Bronchial epithelial cell (primary cell): ENCODE measurements at places on chromosomes 2 and 18.

GRCh38 chr2:63788071-63788470 is 53.6 kb upstream of the UGP2 start:
- DNase-seq, result peak; percentile 95

DNA sequence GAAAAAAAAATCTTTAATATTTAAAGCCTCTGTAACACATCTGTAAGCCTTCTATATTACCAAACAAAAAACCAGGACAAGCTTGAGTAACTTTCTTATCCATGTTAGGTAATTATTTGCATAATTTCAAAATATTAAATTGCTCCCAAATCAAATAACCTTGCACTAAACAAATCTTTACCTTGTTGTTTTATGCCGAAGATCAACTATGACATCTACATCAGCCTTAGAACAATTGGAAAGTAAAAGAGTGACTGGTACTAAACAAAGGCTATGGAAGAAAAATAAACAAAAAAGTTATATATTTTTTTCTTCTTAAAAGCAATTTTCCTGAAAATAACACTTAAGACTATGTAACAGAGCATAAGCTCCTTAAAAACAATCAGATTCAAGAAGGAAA is 71.2 kb upstream of the SLC25A52 start:
- no peak for DNase-seq

DNA sequence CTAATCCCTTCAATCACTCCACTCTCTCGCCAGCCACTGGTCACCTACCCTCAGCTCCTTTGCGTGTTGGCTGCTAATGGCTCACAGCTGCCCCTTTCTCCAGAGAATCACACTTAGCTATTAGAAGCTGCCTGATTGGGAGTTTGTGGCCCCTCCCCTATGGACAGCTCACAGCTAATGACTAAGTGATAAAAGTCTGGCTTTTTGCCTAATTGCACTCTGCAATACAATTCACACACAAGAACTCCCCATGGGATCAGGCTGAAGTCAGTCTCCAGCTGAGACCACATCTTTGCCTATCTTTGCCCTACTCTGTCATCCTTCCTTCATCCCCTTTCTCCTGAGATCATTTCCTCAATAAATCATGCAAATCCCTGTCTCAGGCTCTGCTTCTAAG is 701.9 kb upstream of the RAB6C start:
- DNase-seq, result peak; percentile 52

GRCh38 chr2:100983684-100984310 is 18.3 kb upstream of the RPL31 start:
- DNase-seq, result no peak

- DNase-seq, result peak; percentile 56
Measured at GRCh38 chr2:48356701-48357325, 173.1 kb upstream of the STON1 start.

DNA sequence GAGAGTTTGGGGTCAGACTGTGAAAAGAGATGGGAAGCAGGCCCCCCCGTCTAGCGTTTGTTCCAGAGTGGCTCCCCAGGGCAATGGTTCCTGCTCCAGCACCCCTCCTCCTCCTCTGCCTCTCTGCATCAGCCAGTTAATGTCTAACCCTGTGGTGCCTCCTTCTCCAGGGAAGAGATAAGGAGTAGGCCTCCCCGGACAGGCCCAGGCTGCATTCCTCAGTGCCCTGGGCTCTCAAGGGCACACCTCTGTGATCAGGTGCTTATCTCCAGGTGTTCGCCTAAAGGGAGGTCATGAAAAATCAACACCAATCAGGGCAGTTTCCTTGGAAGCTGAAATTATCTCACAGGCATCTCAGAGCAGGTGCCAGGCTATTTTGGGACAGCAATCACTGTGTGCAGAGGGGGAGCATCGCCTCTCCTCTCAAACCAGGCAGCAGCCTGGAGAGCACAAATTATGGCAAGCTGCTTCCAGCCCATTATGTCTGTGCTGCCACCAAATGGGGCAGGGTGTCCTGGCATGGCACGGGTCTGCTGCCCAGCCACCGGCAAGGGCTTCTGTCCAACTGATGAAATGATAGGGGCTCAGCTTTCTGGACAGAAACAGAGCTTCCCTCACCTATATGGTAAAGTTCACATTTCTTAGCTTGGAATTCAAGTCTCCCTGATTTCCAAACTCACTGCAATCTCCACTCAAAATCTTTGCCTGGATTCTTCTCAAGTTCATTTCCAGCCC is 255.8 kb upstream of the SLC14A2 start:
- DNase-seq, result no peak

DNA sequence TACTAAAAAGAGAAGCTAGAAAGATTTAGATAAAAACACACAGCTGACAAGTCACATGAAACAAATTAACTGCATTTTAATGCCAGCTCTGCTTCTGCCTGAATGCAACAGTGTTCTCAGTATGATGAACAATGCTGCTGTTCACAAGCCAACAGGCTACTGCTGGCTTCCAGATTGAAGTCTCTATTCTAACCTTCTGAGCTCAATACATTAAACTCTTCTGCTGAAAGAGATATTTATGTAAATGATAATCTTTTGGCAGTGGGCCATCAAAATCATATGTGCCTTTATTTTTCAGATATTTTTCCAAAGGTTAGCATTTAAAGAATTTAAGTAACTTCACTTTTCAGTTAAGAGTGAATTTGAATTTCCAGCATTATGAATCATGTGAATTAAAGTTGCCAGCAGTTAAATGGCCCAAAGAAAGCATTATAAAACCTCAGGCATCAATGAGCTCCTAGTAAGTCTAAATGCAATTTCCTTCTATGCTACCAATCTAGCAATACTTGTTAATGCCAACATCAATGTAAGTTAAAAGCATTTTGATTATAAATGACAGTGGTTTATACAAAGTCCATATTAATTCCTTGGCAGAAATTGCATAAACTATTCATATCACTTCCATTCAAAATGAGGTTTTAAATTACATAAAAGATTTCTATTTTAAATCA is 72.4 kb downstream of the ID2 start:
- no peak for DNase-seq

DNA sequence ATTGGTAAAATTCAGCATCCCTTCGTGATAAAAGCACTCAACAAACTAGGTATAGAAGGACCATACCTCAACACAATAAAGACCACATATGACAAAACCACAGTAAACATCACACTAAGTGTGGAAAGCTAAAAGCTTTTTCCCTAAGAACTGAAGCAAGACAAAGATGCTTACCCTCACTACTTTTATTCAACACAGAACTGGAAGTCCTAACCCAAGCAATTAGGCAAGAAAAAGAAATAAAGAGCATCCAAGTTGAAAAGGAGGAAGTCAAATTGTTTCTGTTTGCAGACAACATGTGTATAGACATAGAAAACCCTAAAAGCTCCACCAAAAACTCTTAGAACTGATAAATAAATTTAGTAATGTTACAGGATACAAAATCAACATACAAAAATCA is 271.7 kb downstream of the RBM43 start:
- no peak for DNase-seq

DNA sequence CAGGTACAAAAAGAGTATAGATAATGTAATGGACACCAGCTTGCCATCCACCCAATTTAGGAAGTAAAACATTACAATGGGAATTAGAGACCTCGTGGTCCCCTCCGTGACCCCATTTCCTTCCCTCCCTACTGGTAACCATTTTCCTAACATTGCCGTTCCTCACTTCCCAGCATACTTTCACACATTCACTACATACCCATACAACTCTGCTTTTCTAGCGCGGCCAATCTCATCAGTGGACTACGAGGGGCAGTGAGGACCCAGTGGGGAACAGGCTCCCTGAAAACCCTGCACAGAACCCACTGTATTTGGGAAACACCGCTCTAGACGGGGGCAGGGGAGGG is 1.1 kb downstream of the ENOSF1 start:
- DNase-seq, result no peak

DNA sequence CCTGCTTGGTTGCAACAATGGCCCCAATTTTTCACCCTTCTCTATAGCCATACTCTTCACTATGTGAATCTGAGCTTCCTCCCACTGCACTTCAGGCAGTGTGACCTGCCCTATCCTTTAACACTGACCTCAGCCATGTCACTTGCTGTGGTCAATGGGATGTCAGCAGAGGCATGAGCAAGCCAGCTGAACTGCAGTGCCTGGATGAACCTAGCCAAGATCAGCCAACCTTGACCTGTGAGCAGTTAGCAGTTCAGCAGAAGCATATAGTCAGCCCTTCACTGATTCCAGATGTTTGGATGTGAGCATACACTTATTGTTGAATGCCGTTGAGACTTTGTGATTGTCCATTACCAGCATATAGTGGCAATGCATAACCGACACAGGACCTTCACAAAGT is 63.4 kb upstream of the BOD1L2 start:
- DNase-seq, result no peak

DNA sequence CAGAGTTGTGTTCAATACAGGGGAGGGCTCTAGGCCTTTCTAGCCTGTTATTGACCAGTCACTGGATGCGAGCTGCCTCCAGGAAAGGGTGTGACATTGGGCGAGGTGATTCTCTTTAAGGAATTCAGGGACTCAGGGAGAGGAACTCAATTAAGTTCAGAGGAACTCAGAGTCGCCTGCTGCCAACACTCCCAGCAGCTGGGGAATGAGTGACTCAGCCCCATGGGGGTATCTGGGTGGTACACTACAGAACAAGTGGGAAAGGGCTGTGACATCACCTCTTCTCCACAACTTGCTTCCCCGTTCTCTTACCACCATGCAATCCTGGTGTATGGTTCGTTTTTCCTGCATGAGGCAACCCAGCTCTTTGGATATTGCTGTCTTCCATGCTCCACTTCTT is 50.4 kb upstream of the CYRIA start:
- DNase-seq, result no peak

- DNase-seq, result no peak
Measured at GRCh38 chr2:144597894-144598593, 78.1 kb upstream of the ZEB2 start.

- no peak for DNase-seq
Measured at GRCh38 chr18:48342581-48342980, 66.6 kb downstream of the ZBTB7C start.

GRCh38 chr18:59912007-59912550 is 12.3 kb downstream of the PMAIP1 start:
- no peak for DNase-seq

GRCh38 chr2:147715807-147716206 is 129.0 kb upstream of the ACVR2A start:
- DNase-seq, result no peak

GRCh38 chr18:35137632-35138031 is 96.4 kb downstream of the MAPRE2 start:
- no peak for DNase-seq

- no peak for DNase-seq
Measured at GRCh38 chr2:112680666-112681101, 34.9 kb downstream of the SLC20A1 start.

GRCh38 chr2:100580367-100581276 is 17.8 kb downstream of the PDCL3 start:
- DNase-seq, result no peak

- peak; percentile 21 for DNase-seq
Measured at GRCh38 chr2:6412533-6413091, 453.1 kb downstream of the CMPK2 start.

- peak; percentile 29 for DNase-seq
Measured at GRCh38 chr18:12911025-12911928, 27.2 kb upstream of the PTPN2 start.

DNA sequence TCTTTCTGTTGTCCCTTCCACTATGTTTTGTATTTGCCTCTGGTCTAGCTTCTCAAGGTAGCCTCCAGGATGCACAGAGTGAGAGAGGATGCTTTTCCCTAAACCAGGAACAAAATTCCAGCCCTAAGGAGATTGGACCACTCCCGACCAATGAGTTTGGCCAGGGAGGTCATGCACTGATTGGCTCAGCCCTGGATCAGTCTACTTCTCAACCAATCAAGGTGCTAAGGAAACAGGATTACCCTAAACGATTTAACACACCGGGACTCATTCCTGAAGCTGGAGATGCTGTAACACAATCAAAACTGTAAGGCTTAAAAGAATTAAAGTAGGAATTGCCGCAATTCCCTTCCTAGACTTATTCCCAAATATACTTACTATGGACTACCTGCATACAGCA is 34.2 kb upstream of the NR4A2 start:
- DNase-seq, result no peak

DNA sequence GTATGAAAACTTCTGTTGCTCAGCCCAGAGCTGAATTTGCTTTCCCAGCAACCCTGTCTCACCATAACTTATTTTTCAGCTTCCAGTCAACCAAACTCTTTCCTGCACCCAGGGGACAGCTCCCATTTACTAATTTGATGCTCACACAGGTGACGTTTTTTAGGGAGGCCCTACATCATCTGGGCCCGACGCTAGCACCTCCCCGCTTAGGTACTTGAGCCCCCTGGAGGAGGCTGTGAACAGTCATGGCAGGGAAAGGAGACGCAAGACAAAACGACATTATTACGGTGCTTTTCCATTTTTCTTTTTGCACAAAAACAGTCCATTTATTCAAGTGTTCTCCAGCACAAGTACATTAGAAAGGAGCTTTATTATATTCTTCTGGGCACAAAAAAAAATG is 59.2 kb upstream of the POMC start:
- DNase-seq, result no peak

DNA sequence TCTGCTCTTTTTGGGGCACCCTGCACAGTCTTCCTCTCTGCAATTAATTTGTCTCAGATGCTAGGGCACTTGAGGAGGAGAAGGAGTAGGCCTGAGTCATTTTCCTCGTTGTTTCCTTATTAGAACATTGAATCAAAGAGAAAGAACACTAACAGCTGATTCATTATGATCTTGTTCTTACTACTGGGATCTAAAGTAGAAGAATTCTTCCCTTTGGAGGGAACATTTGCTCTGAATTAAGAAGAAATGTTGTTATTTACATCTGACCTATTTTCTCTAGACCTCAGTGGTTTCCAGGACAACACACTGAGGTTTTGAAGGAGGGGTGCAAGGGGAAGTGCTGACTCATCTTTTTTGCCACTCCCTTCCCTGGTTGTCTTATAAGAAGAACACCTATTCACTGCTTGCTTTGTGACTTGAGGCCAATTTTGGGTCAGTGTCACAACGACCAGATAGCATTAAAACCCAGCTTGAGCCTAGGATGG is 24.3 kb upstream of the STAT1 start:
- DNase-seq, result peak; percentile 85

DNA sequence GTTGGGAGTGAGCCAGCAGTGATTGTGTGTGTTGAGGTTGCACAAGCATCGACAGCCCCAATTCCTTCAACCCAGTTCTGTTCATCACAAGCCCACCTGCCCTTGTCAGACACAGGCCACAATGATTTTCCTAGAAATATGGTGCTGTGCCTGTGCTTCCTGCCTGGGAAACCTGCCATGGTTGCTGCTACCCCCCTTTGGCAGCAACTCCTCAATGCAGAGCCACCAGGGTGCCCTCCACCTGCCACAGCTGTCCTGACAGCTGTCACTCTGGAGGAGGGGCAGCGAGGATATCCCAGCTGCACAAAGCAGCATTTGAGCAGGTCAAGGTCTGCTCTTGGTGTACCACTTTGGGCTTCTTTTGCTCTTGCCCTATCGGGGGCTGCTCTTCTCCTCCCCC is 27.1 kb downstream of the SMIM21 start:
- no peak for DNase-seq

GRCh38 chr2:214180071-214180470 is 230.8 kb upstream of the VWC2L start:
- no peak for DNase-seq
